ENCODE measurements at places on chromosomes 1 and 21. TPM values are rescaled to one million over a fixed set of nuclear protein-coding genes. Genes with fewer than 3 reads are reported as not detected.

DNA sequence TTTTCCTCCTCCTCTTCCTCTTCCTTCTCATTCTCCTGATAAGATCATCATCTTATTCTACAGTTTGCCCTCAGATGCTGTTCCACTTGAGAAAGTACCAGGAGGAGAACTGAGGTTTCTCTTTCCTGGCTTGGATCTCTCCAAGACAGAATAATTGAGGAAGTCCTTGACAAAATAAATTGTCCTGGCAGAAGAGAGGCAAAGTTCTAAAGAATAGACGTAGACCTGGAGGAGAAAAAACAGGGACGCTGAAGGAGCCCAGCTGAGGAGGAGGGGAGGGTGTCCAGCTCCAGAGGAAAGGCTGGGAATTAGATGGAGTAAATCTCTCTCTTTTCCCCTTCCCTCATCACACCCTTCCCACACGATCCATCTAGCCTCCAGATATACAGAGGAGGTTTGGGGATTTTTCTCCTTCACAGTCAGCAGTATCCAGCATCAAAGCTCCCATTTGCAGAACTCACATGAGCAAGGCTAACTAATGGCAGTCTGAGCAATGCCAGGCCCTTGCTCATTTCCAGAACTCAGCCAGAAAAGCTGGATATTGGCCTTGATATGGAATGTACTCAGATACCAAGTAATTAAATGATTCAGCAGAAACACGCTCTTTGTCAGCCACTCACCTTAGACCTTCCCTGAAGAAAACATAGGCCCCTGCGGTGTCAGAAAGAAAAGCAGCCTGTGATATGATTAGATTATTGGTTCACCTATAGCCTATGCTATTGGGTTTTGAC is 5.1 kb upstream of the GNG12 start:
- H3K4me1 ChIP-seq, result peaks cover 5% of the 10 kb centered on the region
- no peak overlapping the region for H3K27ac ChIP-seq
- H3K36me3 ChIP-seq, result no peaks in the 10 kb centered on the region
- H3K4me3 ChIP-seq, result no peak overlapping the region

Gene TMEM61
- total RNA-seq, result not detected

Gene LEFTY1
- total RNA-seq, result not detected

- no peak overlapping the region for H3K27ac ChIP-seq
- no peaks in the 10 kb centered on the region for H3K36me3 ChIP-seq
- DNase-seq, result no peak
- peaks cover 4% of the 10 kb centered on the region for H3K4me1 ChIP-seq
These were observed 23.1 kb downstream of the FAM89A start for GRCh38 chr1:231016966-231017365.

Gene NR5A2
- total RNA-seq, result not detected

DNA sequence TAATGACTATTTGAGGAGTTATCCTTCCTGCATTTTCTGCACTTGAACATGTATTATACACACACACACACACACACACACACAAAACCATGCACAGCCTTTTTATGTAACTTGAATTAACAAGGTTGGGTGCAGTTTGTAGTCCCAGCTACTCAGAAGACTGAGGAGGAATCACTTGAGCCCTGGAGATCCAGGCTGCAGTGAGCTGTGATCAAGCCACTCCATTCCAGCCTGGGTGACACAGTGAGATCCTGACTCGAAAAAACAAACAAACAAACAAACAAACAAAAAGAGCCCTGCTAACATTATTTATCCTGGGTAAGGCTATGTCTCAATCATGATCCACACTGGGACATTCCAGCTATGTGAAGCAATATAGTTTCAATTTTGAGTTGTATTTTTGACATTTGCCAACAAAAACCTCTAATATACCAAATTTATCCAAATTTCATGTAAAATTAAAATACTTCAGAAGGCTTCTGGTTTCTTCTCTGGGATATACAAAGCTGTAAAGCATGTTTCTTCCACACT is 156.8 kb downstream of the NTPCR start:
- H3K4me1 ChIP-seq, result no peaks in the 10 kb centered on the region
- DNase-seq, result no peak
- H3K4me3 ChIP-seq, result no peak overlapping the region
- no peaks in the 10 kb centered on the region for H3K27me3 ChIP-seq
- no peaks in the 10 kb centered on the region for H3K36me3 ChIP-seq
- no peak overlapping the region for H3K27ac ChIP-seq

DNA sequence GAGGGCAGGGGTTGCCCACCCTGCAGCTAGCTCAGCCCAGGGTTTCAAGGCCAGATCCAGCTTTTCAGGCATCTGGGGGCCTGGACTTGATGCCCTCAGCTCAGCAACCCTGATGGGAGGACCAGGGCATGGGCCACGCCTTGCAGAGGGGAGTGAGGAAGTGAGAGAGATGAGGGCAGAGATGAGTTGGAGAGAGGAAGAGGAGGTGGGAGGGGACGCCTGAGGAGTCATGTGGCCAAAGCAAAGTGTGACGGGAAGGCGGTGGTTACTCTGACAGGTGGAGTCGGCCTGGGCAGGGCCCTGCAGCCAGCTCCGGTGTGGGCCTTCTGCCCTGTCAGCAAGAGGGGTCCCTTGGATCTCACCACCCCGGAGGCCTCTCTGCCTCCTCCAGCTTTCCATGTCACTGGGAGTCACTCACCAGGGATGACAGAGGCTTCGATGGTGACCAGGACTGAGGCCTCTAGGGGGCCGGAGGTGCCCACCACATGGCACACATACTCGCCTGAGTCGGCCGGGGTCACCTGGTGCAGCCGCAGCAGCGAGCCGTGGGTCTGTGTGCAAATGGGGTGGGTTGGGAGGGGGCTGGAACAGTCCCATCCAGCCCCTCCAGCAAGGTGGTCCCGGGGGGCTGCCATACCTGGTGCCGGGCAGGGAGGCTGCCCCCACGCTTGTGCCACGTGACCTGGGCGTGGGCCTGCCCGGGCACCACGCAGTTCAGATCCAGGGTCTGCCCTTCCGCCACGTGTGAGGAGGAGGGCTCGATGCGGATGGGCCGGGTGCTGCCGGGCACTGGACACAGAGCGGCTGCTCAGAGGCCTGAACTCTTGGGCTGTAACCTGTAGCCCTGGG is 40.4 kb downstream of the LDLRAD2 start:
- peaks cover 24% of the 10 kb centered on the region for H3K4me1 ChIP-seq
- no peaks in the 10 kb centered on the region for H3K36me3 ChIP-seq
- H3K27ac ChIP-seq, result no peak overlapping the region
- H3K27me3 ChIP-seq, result no peaks in the 10 kb centered on the region
- DNase-seq, result no peak
- H3K4me3 ChIP-seq, result no peak overlapping the region

Gene BSDC1
- 150 TPM for total RNA-seq

Gene BROX
- 68.3 TPM for total RNA-seq
